ENCODE measurements at places on chromosomes 3 and 15.

DNA sequence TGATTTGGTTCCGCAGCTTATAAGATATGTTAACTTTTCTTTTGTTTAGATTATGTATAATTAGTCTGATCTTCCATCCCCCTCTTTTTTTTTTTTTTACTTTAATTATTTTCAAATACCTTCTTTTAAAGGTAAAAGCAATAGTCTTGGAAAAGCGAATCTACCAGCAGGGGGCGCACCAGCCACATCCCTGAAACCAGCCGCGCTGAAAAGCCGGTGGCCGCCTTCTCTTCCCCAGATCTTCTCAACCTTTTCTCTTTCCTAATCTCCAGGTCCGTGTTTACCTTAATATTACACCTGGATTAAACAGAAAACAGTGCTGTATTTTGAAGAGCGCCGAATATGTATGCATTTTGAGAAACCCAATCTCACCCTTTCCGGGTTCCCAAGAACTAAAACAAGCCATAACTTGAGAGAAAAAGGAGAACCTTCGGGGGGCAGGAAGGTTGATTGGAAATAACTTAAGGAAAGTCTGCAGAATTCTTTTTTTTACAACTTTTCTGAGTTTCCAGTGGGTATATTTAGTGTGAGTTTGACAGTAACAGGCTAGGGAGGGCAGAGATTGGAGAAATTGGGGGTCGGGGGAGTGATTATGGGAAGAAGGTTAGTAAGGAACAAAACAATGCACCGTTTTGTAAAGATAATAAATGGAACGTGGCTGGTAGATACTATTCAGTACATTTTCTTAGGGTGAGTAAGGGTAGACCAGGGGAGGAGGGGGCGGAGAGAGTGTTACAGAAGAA, 2.0 kb upstream of the SOX2 start:
- DNase-seq = peak; percentile 40

- no peak for DNase-seq
These were observed 77.8 kb downstream of the IL20RB start for GRCh38 chr3:137035631-137036030.

DNA sequence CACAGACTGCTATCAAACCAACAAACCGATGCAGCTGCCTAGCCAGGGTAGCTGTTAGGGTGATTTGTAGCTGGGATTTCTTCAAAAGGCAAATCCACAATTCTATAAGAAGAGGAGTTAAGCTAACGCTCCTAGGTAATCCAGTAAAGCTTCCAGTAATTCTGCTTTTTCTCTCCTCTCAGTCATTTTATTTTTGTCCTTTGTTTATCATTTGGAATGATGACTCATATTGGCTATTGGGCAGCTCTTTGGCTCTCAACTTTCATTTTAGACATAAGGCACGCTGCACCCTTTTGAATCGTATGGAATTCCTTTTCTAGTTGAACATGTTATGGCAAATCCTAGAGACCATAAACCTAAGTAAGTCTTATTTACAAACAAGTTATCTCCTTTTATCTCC, 53.2 kb upstream of the PPARG start:
- DNase-seq = no peak

DNA sequence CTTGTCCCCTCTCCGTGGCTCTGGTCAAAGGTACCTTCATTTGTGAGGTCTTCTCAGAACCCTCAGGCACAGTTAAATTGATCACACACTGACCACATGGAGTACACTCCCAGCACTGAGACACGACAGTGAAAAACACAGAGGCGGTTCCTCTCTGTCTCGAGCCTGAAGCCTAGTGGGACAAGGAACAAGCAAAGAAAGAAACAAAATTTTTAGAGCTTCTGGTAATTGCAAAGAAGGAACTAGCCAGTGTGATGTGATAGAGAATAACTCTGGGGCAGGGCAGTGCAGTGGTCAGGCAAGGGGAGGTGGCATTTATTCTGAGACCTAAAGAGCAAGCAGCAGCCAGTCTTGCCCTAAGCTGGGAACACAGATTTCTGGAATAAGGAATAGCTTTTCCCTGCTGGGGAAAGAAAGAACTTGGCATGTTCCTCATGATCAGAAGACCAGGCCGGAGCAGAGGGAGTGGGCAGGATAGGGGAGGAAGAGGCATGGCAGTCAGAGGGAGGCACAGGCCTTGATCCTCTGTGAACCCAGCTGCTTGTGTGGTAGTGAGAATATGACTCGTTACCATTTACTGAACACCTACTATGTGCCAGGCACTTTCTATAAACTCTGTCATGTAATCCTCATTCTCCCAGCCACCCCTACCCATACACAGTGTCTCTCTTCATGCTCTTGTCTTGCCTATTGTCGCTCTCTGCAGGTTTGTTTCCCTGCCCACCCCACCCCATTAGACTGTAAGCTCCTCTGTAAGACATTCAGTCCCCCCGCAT, 262.3 kb upstream of the HES1 start:
- no peak for DNase-seq

GRCh38 chr15:92118162-92118935, 264.8 kb downstream of the SLCO3A1 start:
- DNase-seq = no peak

DNA sequence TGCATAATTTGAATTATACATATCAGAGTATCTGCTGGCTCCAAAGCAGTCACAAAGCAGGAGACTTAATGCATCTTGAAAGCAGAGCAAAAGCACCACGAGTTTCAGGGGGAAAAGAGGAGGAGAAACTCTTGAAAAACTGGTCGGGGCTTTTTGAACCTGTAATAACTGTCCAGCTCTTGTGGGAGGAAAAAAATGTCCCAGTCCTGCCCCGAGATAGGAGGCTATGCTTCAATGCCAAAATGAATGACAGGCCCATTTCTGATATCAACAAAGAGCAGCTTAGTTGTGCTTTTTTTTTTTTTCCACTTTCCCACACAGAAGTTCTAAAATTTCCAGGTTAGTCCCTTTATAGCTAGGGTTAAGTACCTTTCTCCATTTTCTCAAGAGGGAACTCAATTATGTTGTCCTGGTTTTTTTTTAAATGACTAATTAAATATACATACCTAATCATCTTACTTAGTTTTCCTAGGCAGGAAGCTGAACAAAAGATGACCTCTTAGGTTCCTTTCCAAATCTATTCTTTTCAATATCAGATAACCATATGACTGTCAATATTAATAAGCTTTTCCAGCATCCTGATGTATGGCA, 120.2 kb downstream of the TFDP2 start:
- no peak for DNase-seq

GRCh38 chr3:157830556-157831236, 275.5 kb downstream of the SHOX2 start:
- no peak for DNase-seq

- no peak for DNase-seq
These were observed 86.0 kb downstream of the DTWD1 start for GRCh38 chr15:49706805-49707204.
